ENCODE measurements at places on chromosomes 7 and 10.

DNA sequence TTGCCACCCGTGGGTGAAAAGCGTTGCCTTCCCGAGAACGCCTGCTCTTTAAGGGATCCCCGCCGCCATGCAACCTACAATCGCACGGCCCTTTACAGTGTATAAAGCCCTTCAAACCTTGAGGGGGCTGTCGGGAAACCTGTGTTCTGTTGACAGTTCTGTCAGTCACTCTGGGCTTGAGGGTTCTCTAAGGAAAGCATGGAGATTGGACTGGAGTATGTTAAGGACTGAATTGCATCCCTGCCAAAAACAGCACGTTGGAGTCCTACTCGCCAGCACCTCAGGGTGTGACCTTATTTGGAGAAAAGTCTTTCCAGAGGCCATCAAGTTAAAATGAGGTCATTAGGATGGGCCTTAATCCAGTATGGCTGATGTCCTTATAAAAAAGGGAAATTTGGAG, 70.6 kb downstream of the PFKFB3 start:
- DNase-seq = no peak

- DNase-seq = no peak
These were observed 294.7 kb upstream of the AOAH start for GRCh38 chr7:37018954-37019353.

DNA sequence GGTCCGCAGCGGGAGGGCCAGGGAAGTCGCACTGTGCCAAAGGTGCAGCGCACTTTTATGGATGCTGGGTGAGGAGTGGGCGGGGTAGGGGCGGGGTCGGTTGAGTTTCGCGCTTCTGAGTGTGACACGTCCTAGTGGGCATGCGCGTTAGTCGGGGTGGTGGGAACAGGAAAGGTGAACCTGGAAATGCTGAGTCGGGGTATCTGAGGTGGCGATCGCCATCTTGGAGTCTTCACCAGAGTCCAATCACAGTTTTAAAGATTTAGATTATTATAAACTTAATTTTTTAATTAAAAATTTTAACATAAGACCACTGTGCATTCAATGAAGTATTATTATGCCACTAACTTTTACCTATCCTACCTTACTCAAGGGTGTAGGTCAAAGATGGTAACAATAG, 45.7 kb downstream of the ZNF138 start:
- no peak for DNase-seq

DNA sequence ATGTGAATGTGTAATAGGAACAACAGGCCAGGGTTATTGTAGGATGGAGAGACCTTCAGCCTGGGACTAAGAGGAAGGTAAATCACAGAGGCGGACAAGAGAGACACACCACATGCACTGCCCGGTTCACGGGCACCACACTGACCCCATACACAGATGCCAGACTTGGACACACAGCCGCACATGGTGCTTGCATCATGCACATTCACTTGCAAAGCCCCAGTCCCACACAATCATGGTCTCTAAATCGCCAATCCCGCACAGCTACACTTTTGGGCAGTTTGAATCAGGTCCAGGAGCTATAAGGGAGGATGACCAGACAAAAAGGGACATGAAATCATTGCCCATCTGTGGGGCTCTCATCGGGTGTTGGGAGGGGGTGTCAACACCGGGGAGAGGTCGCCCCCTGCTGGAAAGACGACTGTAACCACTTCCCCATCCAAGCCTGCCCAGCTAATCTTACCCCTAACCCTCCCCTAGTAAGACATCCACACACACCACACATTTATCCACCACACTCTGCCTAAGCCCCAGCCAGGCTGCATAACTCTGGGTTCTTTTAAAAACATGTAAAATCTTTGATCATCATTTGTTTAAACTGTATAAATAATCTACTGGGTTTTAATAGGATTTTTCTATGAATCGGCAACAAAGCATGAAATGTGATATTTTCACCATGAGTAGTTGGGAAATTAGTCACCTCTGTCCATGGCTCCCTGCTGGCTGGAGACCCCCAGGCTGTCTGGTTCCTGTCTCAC, 40.5 kb upstream of the SLF2 start:
- DNase-seq = no peak

DNA sequence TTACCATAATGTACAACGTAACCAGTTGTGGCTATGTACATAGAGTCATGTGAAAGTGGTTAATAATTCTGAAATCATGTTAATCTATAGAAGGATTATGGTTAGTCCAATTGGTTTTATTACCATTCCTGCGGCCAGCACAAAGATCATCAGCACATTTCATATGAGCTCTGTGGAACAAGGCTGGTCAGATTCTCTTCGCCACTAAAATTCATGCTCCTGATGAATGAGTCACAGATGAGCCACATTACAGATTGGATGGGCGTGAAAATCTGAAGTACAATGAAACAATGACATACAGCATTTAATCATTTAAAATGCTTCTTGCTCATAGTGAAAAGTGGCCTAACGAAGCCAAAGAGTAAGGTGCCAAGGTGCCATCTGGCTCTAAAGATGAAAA, 716.2 kb upstream of the PHF14 start:
- no peak for DNase-seq

DNA sequence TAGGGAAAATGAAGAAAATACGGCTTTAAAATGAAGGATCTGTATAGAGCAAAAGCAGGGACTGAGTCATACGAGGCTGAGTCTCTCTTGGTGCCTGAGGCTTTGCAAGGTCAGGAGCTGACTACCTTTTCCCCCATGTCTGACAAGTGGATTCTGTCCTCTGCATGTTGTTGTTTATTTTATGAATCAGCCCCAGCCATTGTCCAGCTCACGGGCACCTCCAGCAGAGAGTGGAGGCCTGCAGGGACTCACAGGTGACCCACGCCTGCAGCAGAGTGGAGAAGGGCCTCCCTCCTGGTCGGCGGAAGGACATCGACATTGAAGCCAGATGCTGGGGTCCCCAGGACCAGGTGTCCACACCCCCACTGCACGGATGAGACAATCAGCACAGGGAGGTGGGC, 233.9 kb downstream of the WDR37 start:
- DNase-seq = no peak

DNA sequence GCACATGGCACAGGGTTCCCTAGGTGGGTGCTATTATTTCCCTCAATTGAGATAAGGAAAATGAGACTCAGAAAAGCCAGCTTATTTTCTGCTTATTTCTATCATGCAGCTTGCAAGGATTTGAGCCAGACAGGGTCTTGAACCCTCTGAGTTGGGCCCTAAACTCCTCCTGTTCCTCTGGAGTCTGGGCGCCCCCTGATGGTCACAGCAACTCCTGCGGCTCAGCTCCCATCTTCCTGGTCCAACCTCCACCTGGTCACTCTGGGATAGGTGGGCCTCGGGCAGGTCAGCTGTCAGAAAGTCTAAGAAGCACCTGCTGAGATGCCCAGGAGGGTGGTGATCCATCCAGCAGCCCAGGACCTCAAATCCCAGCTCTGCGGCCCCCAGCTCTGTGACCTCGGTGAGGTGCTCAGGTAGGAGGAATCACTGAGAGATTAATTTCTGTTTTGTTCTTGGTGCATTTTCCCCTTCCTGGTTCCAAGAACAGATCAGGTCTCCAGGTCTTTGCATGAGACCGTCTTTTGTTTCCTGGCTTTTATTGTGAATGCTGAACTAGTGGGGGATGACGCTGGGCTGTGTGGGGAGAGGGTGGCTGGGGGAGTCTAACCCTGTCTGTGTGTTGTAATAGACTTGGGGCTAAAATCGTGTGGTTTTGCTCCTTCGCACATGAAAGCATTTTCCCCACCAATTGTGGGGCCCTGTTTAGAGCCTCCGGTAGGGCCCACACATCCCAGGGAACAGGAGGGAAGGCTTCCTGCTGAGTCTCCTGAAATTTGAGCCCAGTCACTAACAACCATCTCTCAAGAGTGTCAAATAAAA, 32.8 kb downstream of the TMEM130 start:
- DNase-seq = no peak

GRCh38 chr7:28626221-28626620, 213.9 kb downstream of the CREB5 start:
- no peak for DNase-seq

DNA sequence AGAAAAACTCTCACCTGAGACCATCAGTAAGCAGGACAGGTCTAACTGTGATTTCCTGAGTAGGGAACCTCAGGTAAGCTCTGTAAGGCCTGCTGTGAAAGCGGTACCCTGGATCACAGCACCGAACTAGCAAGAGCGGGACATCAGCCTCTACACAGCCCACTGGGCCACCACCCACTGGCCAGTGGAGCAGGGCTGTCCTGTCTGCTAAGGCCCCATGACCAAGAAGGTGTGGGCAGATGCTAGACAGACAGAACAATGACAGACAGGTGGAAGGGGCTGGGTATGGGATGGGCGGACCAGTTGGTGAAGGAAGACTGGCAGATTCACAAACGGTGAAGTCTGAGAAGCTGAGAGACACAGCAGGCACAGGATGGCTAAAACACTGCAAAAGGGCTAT, 79.4 kb upstream of the DDC start:
- DNase-seq = no peak

- DNase-seq = no peak
These were observed 365.3 kb upstream of the SHH start for GRCh38 chr7:156177422-156178055.
